Breast epithelium (tissue), 4 donors: ENCODE measurements at places on chromosomes 2 and 18. TPM values are rescaled to one million over a fixed set of nuclear protein-coding genes. Genes with fewer than 3 reads are reported as not detected.

- no peak for DNase-seq
- H3K27me3 ChIP-seq = no peaks in the 10 kb centered on the region
- no peaks in the 10 kb centered on the region for H3K4me1 ChIP-seq
- H3K27ac ChIP-seq = no peak overlapping the region
- H3K36me3 ChIP-seq = no peaks in the 10 kb centered on the region
Observed at GRCh38 chr2:35526741-35527140, 828.8 kb upstream of the CRIM1 start.

- H3K36me3 ChIP-seq = no peaks in the 10 kb centered on the region
- no peak overlapping the region for H3K27ac ChIP-seq
- no peak overlapping the region for H3K4me3 ChIP-seq
- H3K4me1 ChIP-seq = peaks cover 9% of the 10 kb centered on the region
- DNase-seq = no peak
Observed at GRCh38 chr2:120443946-120444345, 98.0 kb downstream of the INHBB start.

GRCh38 chr2:152587187-152587947, 129.9 kb downstream of the PRPF40A start:
- H3K36me3 ChIP-seq = no peaks in the 10 kb centered on the region
- H3K4me1 ChIP-seq = no peaks in the 10 kb centered on the region
- no peak for DNase-seq
- H3K27ac ChIP-seq = no peak overlapping the region
- no peak overlapping the region for H3K4me3 ChIP-seq

DNA sequence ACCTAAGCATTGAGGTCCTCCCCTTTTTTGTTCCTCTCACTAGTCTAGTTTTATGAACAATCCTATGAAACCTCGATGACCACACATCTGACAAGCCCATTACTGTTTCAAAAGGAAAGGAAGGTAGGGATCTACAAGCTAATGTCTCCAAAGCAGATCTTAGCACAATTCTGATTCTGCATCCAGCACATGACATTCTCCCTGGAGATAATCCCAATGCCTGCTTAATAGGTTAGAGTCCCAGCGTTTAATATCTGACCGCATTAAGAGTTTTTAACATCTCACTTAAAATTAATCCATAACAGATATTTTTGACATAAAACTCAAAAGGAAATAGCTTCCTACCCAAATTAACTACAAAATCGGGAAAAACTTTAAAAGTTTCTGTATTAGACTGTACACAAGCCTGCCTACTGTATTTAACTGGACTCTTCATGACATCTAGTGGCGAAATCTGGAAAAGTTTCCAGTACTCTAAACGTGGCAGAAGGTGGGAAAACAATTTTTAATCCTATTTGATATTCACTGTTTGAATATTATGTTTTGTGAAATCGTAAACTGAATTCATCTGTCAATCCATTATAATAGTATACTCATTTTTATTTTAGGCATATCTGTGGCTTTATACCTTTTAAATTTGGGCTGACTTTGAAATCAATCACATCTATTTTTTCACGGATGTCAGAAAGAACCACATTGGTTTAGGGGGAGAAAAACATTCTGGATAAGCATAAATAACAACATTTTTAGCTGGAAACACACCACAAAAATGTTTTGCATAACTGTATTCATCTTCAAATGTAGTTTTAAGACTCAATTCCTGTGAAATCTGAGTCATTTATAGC, 62.4 kb downstream of the TXNL1 start:
- H3K4me3 ChIP-seq = no peak overlapping the region
- no peaks in the 10 kb centered on the region for H3K36me3 ChIP-seq
- no peak for DNase-seq
- no peaks in the 10 kb centered on the region for H3K27me3 ChIP-seq
- H3K4me1 ChIP-seq = no peaks in the 10 kb centered on the region
- H3K27ac ChIP-seq = no peak overlapping the region

- H3K4me1 ChIP-seq = no peaks in the 10 kb centered on the region
- no peaks in the 10 kb centered on the region for H3K27me3 ChIP-seq
- H3K4me3 ChIP-seq = no peak overlapping the region
- H3K27ac ChIP-seq = no peak overlapping the region
- peak; percentile 23 for DNase-seq
Observed at GRCh38 chr18:79200546-79201268, 131.5 kb downstream of the ATP9B start.

GRCh38 chr2:144770616-144771230, 250.8 kb upstream of the ZEB2 start:
- H3K27ac ChIP-seq = no peak overlapping the region
- no peaks in the 10 kb centered on the region for H3K4me1 ChIP-seq
- no peaks in the 10 kb centered on the region for H3K27me3 ChIP-seq
- no peak overlapping the region for H3K4me3 ChIP-seq
- DNase-seq = no peak

GRCh38 chr2:28842042-28842441, 28.1 kb downstream of the TRMT61B start:
- H3K27me3 ChIP-seq = no peaks in the 10 kb centered on the region
- no peak overlapping the region for H3K4me3 ChIP-seq
- no peaks in the 10 kb centered on the region for H3K4me1 ChIP-seq
- no peak overlapping the region for H3K27ac ChIP-seq
- no peak for DNase-seq

DNA sequence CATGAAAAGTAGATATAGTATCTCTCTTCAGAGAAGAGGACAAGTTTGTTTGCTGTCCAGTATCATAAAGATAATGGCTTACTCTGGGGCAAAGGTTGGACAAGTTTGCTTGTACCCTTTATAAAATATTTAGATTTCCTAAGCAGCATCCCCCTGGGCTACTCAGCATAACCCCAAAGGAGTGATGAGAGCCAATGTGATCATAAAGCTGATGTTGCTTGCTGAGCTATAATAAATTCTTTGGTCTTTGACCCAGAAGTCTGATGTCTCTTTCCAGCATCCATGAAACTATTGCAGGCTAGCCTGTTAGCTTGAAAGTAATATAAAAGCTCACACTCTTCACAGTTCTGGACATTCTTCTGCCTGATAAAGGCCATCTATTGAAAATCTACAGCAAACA, 138.3 kb upstream of the STON1 start:
- H3K4me3 ChIP-seq = no peak overlapping the region
- H3K27me3 ChIP-seq = no peaks in the 10 kb centered on the region
- H3K36me3 ChIP-seq = no peaks in the 10 kb centered on the region
- no peak for DNase-seq
- H3K4me1 ChIP-seq = no peaks in the 10 kb centered on the region

DNA sequence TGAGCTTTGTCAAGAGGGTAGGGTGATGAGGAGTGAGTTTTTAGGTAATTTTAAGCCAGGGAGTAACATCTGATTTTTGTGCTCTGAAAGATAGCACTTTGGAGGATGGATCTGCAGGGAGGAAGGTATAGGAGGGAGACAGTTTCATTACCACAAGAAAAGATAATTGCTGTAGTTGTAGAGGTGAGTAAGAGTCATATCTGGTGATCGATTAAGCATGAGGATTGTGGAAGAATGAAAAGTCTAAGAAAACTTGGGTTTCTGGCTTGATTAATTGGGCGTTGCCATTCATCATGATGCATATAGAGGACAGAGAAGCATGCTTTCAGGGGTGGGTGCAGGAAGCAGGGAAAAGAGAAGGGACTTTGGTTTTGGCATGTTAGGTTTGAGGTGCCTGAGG, 18.5 kb downstream of the KCMF1 start:
- H3K36me3 ChIP-seq = no peaks in the 10 kb centered on the region
- no peaks in the 10 kb centered on the region for H3K4me1 ChIP-seq
- no peak for DNase-seq
- no peak overlapping the region for H3K27ac ChIP-seq
- H3K4me3 ChIP-seq = no peak overlapping the region

DNA sequence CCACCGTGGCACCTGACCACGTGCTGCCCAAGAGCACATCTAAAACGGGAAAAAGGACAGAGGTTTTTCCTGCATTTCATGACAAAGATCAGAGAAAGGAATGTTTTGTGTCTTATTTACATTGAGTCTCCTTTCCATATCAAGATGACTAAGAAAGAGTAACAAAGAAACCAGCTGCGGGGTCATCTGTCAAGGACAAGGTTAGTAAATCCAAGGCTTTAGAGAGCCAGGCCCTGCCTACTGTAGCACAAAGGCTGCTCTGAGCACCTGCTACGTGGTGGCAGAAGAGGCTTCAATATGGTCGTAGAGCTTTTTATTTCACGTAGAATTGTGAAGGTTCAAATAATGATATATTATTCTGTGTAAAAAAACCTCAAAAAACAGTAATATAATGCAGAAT, 51.0 kb downstream of the PRELID3A start:
- H3K36me3 ChIP-seq = no peaks in the 10 kb centered on the region
- H3K4me3 ChIP-seq = no peak overlapping the region
- H3K27me3 ChIP-seq = no peaks in the 10 kb centered on the region
- no peak for DNase-seq

- no peak for DNase-seq
- peak overlapping the region; percentile 32 for H3K27ac ChIP-seq
- H3K27me3 ChIP-seq = no peaks in the 10 kb centered on the region
- no peak overlapping the region for H3K4me3 ChIP-seq
- no peaks in the 10 kb centered on the region for H3K36me3 ChIP-seq
Observed at GRCh38 chr2:46196871-46197462, 100.2 kb upstream of the EPAS1 start.

DNA sequence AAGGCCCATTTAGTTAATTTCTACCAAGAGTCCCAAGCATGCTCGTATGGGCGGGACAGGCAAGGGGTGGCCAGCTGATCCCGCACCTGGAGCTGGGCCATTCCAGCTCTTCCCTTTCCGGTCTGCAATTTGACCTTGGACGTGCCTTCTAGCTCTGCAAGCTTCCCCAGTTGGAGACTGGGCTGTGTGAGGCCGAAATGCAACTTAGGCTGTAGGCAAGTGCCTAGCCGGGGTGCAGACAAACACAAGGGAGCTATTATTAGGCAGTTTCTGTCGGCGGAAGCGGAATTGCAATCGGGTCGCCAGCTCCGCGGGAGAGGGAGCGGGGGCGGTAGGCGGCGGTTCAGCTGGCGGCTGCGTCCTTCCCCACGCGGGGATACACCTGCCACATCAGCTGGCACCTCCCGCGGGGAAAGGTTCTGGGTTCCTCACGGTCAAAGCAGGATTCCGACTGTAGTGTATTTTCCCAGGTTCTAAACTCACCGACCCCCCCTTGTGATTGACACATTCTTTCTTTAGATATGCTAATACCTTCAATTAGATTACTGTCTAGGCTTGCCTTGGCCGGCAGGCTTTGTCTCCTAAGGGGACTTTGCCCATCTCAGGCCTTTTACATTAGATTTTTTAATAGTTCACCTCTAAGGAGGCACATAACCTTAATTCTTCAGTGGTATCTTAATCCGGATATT, 17.1 kb upstream of the ZNF532 start:
- H3K36me3 ChIP-seq = no peaks in the 10 kb centered on the region
- peak overlapping the region; percentile 35 for H3K4me3 ChIP-seq
- no peak overlapping the region for H3K27ac ChIP-seq
- H3K27me3 ChIP-seq = no peaks in the 10 kb centered on the region

GRCh38 chr18:36316246-36316645, 18.7 kb downstream of the FHOD3 start:
- H3K4me3 ChIP-seq = no peak overlapping the region
- no peaks in the 10 kb centered on the region for H3K27me3 ChIP-seq
- H3K4me1 ChIP-seq = no peaks in the 10 kb centered on the region

DNA sequence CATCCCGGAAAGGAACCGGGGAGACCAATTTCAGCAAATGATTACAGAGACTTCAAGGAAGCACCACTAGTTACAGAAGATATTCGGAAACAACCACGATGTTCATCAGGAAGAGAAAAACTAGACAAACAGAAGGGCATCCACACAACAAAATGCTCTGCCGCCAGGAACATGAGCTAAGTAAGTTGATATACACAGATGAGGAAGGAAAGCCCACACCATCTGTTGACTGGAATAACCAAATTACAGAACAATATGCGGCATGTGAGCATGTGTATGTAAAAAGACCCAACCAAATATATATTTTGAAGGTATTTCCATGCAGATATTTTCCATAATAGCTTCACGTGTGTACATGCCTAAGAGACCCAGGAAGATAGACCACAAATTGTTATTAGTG, 47.0 kb downstream of the ACKR3 start:
- DNase-seq = no peak
- no peaks in the 10 kb centered on the region for H3K36me3 ChIP-seq
- no peak overlapping the region for H3K4me3 ChIP-seq

DNA sequence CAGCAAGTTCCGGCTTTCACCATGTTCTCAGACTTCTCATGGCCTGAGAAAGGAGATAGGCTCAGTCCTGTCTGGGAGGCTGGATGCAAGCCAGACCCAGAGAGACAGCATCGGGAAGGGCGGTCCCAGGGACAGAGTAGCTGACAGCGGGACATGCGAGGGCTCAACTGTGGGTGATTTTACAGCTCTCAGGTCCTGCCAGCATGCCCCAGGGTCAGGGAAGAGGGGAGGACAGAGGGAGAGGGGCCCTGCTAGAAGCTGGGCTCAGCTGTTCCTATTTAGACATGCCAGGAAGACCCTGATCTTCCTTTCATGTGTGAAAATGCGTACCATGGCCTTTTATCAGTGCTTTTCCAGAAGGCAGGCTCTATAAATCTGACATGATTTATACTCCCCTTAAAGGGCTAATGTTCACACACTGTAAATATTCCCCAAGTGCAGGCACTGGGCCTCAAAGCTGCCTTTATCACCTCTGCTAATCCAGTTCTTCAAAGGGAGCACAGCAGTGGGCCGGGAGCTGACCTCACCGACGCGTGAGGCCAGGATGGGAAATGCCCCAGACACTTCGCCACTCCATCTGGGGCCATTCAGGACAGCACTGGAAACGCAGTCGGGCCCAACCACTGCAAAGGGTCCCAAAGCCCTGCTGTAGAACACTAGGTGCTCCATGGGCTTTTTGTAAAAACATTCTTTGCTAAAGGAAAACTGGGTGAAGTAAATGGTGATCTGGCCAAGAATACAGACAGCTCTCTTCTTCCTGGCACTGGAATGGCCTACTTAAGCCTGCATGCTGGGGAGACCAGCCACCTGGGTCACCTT, 96.1 kb upstream of the LMAN1 start:
- no peak for DNase-seq
- no peaks in the 10 kb centered on the region for H3K27me3 ChIP-seq
- no peaks in the 10 kb centered on the region for H3K36me3 ChIP-seq
- no peak overlapping the region for H3K4me3 ChIP-seq

DNA sequence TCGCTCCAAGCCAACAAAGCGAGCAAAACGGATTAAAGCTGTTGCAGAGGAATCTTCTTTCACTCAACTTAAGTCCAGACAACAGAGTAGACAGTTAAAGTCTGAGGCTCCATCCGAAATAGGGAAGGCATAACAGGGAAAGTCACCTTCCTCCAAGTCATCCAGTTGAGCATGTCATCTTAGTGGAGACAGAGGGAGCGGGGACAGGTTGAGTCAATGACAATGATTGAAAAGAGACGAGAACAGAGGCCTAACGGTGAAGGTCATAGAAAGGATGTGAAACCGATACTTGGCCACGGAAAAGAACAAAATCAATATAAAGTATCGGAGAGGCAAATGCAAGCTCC, 455 bp downstream of the C18orf32 start:
- no peak for DNase-seq
- H3K27ac ChIP-seq = peak overlapping the region; percentile 88
- no peaks in the 10 kb centered on the region for H3K36me3 ChIP-seq
- H3K27me3 ChIP-seq = no peaks in the 10 kb centered on the region
- H3K4me3 ChIP-seq = peak overlapping the region; percentile 67

Gene ACTG2
- total RNA-seq = 54.6 TPM

Gene RAB27B
- total RNA-seq = 24.6 TPM

Gene PSMA8
- not detected for total RNA-seq

Gene CLASP1
- total RNA-seq = 106 TPM

Gene TSPYL6
- total RNA-seq = not detected

Gene SH3RF3
- total RNA-seq = 3.2 TPM

Gene SLC4A3
- total RNA-seq = 4.7 TPM

Gene C2orf80
- total RNA-seq = not detected

Gene SRD5A2
- 0.33 TPM for total RNA-seq

Gene CYTIP
- 11.5 TPM for total RNA-seq

Gene RIT2
- not detected for total RNA-seq

Gene ATIC
- 54.1 TPM for total RNA-seq

Gene FOXI3
- not detected for total RNA-seq

Gene TMEM182
- total RNA-seq = 5.3 TPM
